Natural killer cell (primary cell): ENCODE measurements at places on chromosomes 7 and 10. TPM values are rescaled to one million over a fixed set of nuclear protein-coding genes. Genes with fewer than 3 reads are reported as not detected.

DNA sequence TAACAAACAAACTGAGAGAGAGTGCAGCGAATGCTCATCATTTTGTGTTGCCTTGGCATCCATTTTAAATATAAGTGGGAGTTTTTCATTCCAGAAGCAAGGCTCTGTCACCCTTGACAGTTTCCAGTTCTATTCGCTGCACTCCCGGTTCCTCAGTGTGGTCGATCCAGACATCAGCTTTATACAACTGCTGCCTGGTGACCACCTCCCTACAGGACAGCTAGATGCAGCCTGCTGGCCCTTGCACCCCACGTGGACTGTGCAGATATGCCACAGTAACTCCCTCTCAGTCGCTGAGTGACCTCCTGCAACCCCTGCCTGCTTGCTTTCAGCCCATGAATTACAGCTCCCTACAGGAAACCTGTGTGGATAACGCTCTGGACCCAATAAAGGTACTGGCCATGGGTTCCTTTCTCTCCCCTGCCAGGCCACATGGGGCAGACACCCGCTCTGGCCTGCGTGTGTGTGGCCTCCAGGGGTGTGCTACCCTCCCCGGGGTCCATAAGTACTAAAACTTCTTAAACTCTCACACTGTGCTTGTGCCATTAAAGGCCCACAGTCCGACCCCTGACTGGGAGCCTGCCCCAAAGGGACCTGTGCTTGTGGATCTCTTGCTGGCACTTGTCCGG lies 23.6 kb downstream of the BEND7 start:
- no peak for DNase-seq
- H3K4me1 ChIP-seq, result no peaks in the 10 kb centered on the region
- no peaks in the 10 kb centered on the region for H3K36me3 ChIP-seq
- no peaks in the 10 kb centered on the region for H3K27me3 ChIP-seq
- H3K4me3 ChIP-seq, result no peak overlapping the region
- no peak overlapping the region for H3K27ac ChIP-seq

Gene ZNF277
- total RNA-seq, result 13.0 TPM

DNA sequence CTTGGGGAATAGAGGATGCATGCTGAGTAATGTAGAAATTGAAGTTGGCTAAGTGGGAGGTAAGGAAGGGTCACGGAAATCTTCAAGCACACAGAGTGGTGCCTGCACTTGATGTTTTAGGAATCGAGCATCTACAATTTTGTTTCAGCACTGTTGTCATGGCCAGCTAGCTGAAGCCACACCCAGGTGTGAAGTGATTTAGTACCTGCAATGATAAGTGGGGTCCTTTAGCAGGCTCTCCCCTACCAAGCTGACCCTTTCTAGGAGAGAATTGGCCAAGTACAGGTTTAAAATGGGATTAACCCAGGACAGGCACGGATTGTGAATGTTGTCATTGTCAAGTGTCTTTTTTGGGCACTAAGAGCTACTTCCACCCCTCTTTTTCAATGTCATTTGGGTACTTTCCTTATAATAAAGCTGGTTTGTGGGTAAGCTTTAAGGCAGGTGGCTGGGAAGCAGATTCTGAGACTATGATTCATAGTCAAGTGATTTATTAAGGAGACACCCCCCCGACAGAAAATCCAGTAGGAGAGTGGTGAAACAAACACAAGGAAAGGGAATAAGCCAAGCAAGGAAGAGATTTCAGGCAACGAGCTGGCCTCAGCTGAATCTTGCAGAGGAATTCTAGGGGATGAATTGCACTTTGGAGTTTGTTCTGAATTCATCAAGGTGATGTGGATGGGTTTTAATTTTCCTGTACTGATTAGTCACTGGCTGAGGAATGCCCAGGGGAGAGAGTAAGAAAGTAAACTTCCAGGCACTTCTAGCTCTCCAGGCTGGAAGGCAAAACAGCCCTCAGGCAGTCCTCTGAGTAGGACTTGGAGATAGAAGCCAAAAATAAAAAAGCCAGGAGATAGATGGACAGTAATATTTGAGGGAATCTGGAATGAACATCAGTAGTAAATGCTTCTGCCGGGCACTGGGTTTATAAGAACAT lies 1128.4 kb downstream of the SORCS3 start:
- no peaks in the 10 kb centered on the region for H3K4me1 ChIP-seq
- no peaks in the 10 kb centered on the region for H3K27me3 ChIP-seq
- no peaks in the 10 kb centered on the region for H3K36me3 ChIP-seq
- H3K4me3 ChIP-seq, result no peak overlapping the region

- H3K4me3 ChIP-seq, result no peak overlapping the region
- H3K27ac ChIP-seq, result no peak overlapping the region
- DNase-seq, result no peak
- H3K36me3 ChIP-seq, result peaks cover 3% of the 10 kb centered on the region
Observed at GRCh38 chr7:37759526-37759925, 76.0 kb downstream of the GPR141 start.

Gene JAKMIP3
- 0.19 TPM for total RNA-seq

Gene GATAD1
- 43.3 TPM for total RNA-seq

Gene GIMAP5
- 35.3 TPM for total RNA-seq

DNA sequence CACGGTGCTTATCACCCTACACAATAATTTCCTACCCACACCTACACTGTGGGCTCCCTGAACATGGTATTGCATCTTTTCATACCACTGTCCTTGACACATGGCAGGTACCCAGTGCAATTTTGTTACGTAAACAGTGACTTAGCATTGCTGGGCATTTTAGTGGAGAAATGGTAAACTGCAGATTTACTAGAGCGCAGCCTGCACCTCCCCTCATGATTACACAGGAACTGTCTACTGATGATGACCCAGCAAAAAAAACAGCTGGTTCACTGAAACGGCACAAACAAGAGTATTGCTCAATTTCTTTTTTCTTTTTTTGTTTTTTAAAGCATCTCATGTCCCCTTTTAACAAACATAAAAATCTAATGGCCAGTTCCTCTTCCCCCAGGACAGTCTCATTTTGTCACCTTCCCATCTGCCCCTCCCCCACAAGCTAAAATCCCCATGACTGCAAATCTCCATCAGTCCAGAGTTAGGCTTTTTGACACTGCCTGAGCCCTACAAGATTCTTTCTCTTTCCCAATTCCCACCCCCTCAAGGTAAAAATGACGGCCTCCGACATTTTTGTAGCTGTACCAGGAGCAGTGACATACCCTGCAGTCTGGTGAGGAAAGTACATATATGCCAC lies 2.8 kb downstream of the ZNF746 start:
- H3K4me1 ChIP-seq, result peaks cover 16% of the 10 kb centered on the region
- H3K27me3 ChIP-seq, result no peaks in the 10 kb centered on the region
- no peak overlapping the region for H3K27ac ChIP-seq
- peaks cover 30% of the 10 kb centered on the region for H3K36me3 ChIP-seq
- no peak overlapping the region for H3K4me3 ChIP-seq

Gene NAT16
- total RNA-seq, result not detected

DNA sequence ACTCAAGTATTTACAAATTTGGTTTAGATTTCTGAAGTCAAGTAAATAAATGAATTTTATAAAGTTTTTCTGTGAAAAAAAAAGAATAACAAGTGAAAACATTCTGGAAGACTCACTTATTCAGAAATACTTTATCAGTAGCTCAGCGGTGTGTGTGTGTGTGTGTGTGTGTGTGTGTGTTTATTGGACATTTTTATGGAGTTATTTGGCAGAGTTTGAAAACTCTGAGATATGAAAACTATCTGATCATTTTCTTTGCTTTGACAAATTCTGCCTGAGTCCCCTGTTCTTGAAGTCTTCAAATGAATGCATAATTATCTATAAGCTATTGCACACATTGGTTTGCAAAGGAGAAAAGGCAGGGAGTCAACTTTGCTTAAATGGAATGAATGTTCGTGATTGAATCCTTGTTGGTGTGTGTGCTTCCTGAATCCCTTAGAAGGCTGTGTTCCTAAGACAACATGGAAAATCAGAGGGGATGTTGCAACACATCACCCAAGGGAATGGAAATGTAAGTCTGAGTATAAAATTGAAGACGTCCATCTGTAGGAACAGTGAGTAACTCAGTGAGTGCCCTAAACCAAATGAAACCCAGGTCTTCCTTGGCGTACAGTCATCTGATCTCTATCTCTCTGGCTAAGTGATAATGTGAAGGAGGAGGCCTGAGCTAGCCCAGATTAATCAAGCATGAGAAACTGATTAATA lies 160.9 kb downstream of the REEP3 start:
- no peaks in the 10 kb centered on the region for H3K27me3 ChIP-seq
- no peaks in the 10 kb centered on the region for H3K4me1 ChIP-seq
- no peak for DNase-seq
- H3K36me3 ChIP-seq, result no peaks in the 10 kb centered on the region
- H3K4me3 ChIP-seq, result no peak overlapping the region
- no peak overlapping the region for H3K27ac ChIP-seq

GRCh38 chr10:114265392-114266053 lies 26.5 kb downstream of the VWA2 start:
- H3K4me1 ChIP-seq, result no peaks in the 10 kb centered on the region
- no peak for DNase-seq
- H3K27me3 ChIP-seq, result no peaks in the 10 kb centered on the region
- H3K36me3 ChIP-seq, result no peaks in the 10 kb centered on the region
- no peak overlapping the region for H3K4me3 ChIP-seq

- H3K4me1 ChIP-seq, result no peaks in the 10 kb centered on the region
- no peaks in the 10 kb centered on the region for H3K36me3 ChIP-seq
Observed at GRCh38 chr7:134891262-134891695, 95.0 kb upstream of the AGBL3 start.

Gene SH2D4B
- 0.19 TPM for total RNA-seq

DNA sequence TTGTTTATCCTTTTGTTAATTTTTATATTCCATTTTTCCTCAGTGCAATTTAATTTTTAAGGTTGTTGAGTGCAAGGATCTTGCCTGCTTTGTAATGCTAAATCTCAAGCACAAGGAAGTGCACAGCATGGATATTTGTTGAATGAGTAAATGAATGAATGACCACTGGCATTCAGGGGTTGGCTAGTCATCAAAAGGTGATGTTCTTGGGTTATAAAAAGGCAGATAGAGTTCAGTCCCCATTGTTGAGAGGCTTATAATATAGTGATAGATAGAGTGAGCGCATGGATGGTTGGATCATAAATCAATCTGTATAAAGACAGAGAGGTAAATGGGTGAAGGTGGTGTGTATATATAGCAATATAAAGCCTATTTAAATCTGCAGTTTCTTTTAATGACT lies 193.2 kb upstream of the KLF6 start:
- H3K27ac ChIP-seq, result no peak overlapping the region
- DNase-seq, result no peak
- no peaks in the 10 kb centered on the region for H3K36me3 ChIP-seq
- H3K4me3 ChIP-seq, result no peak overlapping the region
- no peaks in the 10 kb centered on the region for H3K27me3 ChIP-seq

DNA sequence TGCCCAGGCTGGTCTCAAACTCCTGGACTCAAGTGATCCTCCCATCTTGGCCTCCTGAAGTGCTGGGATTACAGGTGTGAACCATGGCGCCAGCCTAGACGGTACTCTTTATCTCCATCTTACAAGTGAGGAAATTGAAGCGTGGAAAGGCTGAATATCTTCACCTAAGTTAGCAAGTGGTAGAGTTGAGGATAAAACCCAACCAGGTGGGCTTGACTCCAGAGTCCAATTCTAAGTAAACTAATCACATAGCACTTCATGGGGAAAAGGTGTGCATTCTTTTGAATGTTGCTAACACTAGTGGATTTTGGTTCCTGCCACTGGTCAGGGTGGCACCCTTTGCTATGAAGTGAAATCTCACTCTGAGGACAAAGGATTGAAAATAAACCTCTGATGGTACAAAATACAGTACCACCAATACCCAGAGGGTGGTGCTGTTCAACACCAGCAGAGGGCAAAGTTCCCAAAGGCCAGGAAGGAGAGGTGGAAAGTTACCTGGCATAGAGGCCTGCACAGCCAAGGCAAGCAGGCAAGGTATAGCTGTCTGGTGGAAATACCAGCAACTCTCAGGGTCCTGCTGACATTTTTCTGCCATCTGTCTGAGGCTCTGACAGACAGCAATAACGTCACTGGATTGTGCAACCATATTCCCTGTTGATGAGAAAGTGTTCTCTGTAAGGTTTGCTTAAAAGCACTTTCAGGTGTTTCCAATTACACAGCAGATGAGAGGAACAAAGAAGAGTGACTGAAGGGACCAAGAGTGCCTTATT lies 17.6 kb downstream of the ZDHHC16 start:
- no peaks in the 10 kb centered on the region for H3K4me1 ChIP-seq
- H3K4me3 ChIP-seq, result no peak overlapping the region
- H3K36me3 ChIP-seq, result peaks cover 83% of the 10 kb centered on the region
- no peak overlapping the region for H3K27ac ChIP-seq

DNA sequence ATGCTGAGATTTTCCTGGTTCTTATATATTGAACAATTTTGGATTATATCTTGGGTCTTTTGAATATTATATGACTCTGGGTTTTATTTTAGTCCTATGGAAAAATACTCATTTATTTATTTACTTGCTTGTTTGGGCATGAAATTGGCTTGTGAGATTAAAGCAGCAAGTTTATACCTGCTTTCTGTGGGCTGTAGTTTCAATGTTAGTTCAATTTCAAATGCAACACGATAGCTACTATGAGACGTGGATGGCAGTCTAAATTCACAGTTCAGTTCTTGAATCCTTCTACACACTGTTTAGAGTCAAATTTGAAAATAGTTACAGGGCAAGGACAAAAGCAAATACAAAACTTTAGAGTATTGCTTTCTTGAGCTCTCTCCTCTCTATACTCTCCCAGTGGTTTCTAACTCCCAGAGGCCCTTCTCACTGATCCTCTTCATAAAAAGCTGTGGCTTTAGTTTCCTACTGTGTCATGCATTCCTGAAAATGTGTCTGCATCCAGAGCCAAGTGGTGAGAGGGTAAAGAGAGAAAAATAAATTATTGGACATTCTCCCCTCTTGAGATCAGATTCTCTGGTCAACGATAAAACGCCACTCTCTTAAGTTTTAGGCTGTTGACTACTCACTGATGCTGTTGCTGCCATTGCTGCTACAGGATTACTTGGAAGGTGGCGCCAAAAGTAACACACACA lies 34.4 kb downstream of the POLR1F start:
- H3K4me3 ChIP-seq, result no peak overlapping the region
- H3K36me3 ChIP-seq, result no peaks in the 10 kb centered on the region
- no peak for DNase-seq
- no peaks in the 10 kb centered on the region for H3K4me1 ChIP-seq

DNA sequence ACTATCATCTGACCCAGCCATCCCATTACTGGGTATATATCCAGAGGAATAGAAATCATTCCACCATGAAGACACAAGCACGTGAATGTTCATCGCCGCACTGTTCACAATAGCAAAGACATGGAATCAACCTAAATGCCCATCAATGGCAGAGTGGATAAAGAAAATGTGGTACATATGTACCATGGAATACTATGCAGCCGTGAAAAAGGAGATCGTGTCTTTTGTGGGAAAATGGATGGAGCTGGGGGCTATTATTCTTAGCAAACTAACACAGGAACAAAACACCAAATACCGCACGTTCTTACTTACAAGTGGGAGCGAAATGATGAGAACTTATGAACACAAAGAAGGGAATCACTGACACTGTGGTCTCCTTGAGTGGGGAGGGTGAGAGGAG lies 9.8 kb upstream of the KNDC1 start:
- H3K36me3 ChIP-seq, result no peaks in the 10 kb centered on the region
- H3K27me3 ChIP-seq, result no peaks in the 10 kb centered on the region
- DNase-seq, result no peak
- no peak overlapping the region for H3K4me3 ChIP-seq
- no peak overlapping the region for H3K27ac ChIP-seq

GRCh38 chr10:102395400-102396316 lies at the start of gene NFKB2:
TSS of gene NFKB2 (plus strand) at chr10:102395705. CDS start at chr10:102395960, 255 bp downstream.
- H3K27me3 ChIP-seq, result no peaks in the 10 kb centered on the region
- H3K4me1 ChIP-seq, result peaks cover 51% of the 10 kb centered on the region
- peaks cover 25% of the 10 kb centered on the region for H3K36me3 ChIP-seq
- peak within 1 kb of the TSS; percentile 91 for H3K27ac ChIP-seq
- peak; percentile 97 for DNase-seq
